ENCODE measurements at places on chromosomes 1 and 21.
A peak's percentile ranks its signal among the peaks of the same experiment; 100 is the strongest.

GRCh38 chr1:217482356-217483102, 148.4 kb downstream of the GPATCH2 start:
- DNase-seq, result peak; percentile 52

- DNase-seq, result no peak
Observed at GRCh38 chr1:74512170-74512915, at the start of gene LRRC53. LRRC53 (minus strand) TSS chr1:74512611; CDS start chr1:74483349, 29,262 bp downstream.

GRCh38 chr1:119773711-119774241, 5.1 kb upstream of the HMGCS2 start:
- peak; percentile 29 for DNase-seq

- DNase-seq, result no peak
Observed at GRCh38 chr1:22930240-22930912, 42.3 kb downstream of the LACTBL1 start.

GRCh38 chr1:248858096-248858890, 592 bp downstream of the ZNF692 start:
- no peak for DNase-seq

DNA sequence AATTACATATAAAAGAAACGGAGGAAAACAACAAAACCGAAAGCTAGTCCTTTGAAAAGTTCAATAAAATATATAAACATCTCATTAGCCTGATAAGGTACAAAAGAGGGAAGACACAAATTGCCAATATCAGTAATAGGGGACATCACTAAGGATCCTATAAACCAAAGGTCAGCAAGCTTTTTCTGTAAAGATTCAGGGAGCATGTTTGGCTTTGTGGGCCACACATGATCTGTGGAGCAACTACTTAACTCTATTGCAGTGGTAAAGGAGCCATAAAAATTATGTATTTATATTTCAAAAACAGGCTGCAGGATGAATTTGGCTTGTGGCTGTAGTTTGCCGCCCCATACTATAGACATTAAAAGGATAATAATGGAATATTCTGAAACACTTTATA, 5.5 kb upstream of the NSUN4 start:
- no peak for DNase-seq

GRCh38 chr1:208686592-208686991, 442.4 kb upstream of the PLXNA2 start:
- no peak for DNase-seq

GRCh38 chr1:209076688-209077087, 506.8 kb upstream of the CAMK1G start:
- DNase-seq, result no peak

- no peak for DNase-seq
Observed at GRCh38 chr1:236137285-236137852, 5.0 kb upstream of the GPR137B start.

DNA sequence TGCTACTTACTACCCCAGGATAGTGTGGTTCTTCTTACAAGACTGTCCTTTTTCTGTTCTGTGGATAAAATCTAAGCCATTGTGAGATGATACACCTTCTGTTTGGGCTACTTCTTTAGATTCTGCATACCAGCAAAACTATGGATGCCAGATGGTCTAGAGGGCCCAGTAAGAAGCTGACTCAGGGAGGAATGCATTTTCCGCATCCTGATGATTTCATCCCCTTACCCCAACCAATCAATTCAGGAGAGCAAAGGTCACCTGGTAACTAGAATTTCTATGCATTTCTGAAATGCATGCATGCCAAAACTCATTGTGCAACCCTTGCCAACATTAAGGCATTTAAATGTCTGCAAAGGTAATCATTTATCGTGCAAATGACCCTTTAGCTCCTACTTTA, 285.7 kb upstream of the ZP4 start:
- DNase-seq, result no peak

GRCh38 chr1:211474451-211474850, 17.5 kb downstream of the RD3 start:
- DNase-seq, result no peak

- DNase-seq, result no peak
Observed at GRCh38 chr1:111738436-111739193, 580 bp downstream of the INKA2 start.

GRCh38 chr1:89121641-89122040, 4.3 kb downstream of the GBP2 start:
- no peak for DNase-seq

- no peak for DNase-seq
Observed at GRCh38 chr1:216758161-216758560, 34.9 kb upstream of the ESRRG start.

DNA sequence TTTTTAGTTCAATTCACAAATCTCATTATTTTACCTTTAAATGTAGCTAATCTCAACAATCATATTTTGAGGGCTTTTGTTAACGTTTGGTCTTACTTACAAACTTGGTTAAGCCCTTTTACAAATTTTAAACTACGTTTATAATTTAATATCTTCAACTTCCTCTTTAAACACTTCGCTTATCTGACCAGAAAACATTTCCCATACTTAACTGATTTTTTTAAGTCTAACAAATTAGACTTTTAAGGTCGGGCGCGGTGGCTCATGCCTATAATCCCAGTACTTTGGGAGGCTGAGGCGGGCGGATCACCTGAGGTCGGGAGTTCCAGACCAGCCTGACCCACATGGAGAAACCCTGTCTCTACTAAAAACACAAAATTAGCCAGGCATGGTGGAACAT, 300.9 kb downstream of the LMX1A start:
- DNase-seq, result no peak

- peak; percentile 13 for DNase-seq
Observed at GRCh38 chr1:197521118-197521739, 253.2 kb downstream of the CRB1 start.

GRCh38 chr21:28641731-28642130, 350.9 kb downstream of the LTN1 start:
- DNase-seq, result no peak

GRCh38 chr1:183165456-183165855, 20.6 kb upstream of the LAMC2 start:
- no peak for DNase-seq

DNA sequence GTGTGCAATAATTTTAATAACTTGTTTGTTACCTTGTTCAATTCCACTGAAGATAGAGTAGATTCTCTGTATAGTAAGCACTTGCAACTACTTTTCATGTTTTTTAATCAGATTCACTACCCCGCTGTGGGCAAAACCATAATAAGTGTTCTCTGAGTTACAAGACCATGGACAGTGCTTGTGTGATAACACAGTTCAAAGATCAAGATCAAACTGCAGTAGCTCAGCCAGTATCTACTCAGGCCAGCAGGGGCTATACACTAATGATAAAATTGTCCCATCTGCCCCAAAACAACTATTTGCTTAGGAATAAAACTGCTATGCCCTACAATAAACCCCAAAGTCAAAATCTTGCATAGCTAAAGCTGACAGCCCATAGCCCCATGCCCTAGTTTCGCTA, 129.6 kb downstream of the LRRC7 start:
- DNase-seq, result no peak

- DNase-seq, result no peak
Observed at GRCh38 chr1:178692564-178693327, 32.3 kb upstream of the RALGPS2 start.

GRCh38 chr1:37940299-37940947, 6.4 kb downstream of the INPP5B start:
- DNase-seq, result no peak

DNA sequence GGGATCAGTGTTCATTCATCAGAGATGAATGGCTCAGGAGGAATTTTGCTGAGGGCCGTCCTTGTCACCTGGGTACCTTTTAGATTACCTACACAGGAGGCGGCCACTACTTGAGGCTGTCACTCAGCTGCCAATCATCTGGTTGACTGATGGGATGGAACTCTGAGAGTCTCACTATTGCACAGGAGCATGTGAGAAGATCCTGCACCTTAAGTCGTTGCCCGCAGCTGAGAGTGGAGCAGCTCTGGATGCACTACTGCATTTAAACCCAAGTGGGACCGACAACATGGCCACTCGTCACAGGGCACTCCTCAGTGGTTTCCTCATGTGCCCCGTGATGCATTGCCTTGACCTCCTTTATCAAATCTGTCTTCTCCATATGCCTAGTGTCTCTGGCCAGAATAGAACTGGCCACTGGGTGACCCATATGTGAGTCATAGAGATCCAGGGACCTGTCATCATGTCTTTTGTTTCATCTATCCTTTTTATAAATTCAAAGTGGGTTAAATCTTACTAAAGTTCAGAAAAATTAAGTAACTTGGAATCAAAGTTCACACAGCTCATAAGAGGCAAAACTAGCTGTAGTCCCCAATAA, 165.5 kb downstream of the ZSCAN20 start:
- DNase-seq, result no peak

GRCh38 chr1:79945391-79945790, 938.9 kb upstream of the ADGRL4 start:
- no peak for DNase-seq
